Activated CD8-positive, alpha-beta memory T cell treated with anti-CD3 and anti-CD28 coated beads, Interleukin-2, amount 10 ng/mL, durations not matched to agents 7 days and 5 days (primary cell): ENCODE measurements at places on chromosomes 7 and 10.

DNA sequence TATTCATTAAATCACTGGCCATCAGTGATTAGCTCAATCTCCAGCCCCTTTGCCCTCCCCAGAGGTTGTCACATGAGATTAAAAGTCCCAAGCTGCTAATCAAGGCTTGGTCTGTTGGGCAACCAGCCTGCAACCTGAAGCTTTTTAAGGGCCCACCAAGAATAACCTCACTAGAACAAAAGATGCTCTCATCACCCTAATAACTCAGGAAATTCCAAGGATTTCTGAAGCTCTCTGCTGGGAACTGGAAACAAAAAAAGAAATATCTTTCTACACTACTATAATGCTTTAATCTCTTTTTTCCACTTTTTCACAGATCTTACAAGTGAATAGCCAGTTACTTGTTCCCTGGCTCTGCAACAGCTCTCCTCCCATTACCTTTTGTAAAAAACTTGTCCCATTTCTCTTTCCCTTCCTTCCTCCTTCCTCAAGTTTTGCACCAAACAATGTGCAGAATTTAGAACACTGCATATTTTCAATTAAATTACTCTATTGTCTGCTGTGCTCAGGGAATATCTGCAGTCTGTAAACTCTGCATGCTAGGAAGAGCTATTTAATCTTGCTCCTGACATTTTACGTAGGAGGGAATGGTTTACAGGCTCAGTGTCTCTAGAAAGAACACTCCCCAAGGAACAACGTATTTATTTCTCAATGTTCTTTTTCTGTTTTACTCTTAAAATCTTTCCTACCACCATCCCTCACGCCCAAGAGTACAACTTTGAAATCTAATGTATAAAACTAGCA, 169.1 kb downstream of the IMMP2L start:
- H3K27me3 ChIP-seq, result no peaks in the 10 kb centered on the region
- DNase-seq, result no peak
- no peaks in the 10 kb centered on the region for H3K36me3 ChIP-seq
- no peaks in the 10 kb centered on the region for H3K4me1 ChIP-seq

DNA sequence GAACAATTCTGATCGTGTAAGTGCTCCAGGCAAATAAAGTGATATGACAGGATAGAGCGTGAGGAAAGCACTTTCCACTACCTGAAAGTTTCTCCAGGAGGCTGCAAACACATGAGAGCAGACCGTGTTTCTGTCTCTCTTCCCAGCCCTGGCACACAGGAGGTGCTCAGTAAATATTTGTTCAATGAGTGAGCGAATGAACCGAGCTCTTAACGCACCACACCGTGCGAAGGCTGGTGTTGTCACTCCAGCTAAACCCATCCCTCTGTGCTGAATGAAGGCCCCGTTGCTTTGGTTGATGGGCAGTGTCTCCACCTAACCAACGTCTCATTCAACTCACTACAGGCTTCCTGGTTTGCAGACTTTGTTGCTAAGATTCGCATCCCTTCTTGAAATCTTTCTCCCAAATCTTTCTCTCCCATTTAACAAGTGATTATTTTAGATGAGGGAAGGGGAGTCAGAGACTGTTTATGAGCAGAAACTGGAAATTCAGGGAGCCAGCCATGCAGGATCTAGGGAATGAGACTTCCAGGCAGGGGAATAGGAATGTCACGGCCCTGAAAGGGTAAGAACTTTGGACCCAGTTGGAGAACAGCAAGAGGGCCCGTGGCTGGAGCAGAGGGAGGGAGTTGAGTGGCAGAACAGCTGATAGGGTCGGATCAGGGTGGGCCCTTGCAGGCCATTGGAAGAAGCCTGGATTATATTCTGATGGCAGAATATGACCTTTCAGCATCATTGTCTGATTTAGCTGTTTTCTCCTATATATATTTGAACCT, 282.6 kb downstream of the CAMK1D start:
- no peak for DNase-seq
- no peak overlapping the region for H3K4me3 ChIP-seq
- no peaks in the 10 kb centered on the region for H3K36me3 ChIP-seq

GRCh38 chr7:77982926-77983550, 184.5 kb downstream of the PHTF2 start:
- no peaks in the 10 kb centered on the region for H3K36me3 ChIP-seq
- H3K4me3 ChIP-seq, result peak overlapping the region; percentile 15
- no peak overlapping the region for H3K27ac ChIP-seq
- H3K27me3 ChIP-seq, result peaks cover 21% of the 10 kb centered on the region
- DNase-seq, result peak; percentile 70

DNA sequence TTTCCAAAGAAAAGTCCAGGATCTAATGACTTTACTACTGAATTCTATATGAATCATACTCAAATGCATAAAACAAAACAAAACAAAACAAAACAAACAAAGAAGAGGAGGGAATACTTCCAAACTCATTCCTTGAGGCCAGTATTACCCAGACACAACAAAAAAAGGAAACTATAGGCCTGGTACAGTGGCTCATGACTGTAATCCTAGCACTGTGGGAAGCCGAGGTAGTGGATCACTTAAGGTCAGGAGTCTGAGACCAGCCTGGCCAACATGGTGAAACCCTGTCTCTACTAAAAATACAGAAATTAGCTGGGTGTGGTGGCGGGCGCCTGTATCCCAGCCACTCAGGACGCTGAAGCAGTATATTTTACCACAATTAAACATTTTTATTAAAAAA, 114.6 kb downstream of the NRBF2 start:
- DNase-seq, result no peak
- no peak overlapping the region for H3K27ac ChIP-seq
- H3K36me3 ChIP-seq, result peaks cover 46% of the 10 kb centered on the region
- H3K4me1 ChIP-seq, result peaks cover 37% of the 10 kb centered on the region
- no peak overlapping the region for H3K4me3 ChIP-seq

GRCh38 chr10:128043259-128044045, 82.8 kb downstream of the MKI67 start:
- H3K36me3 ChIP-seq, result peaks cover 2% of the 10 kb centered on the region
- no peak for DNase-seq
- H3K27ac ChIP-seq, result no peak overlapping the region
- no peak overlapping the region for H3K4me3 ChIP-seq

- no peak overlapping the region for H3K27ac ChIP-seq
- H3K4me1 ChIP-seq, result no peaks in the 10 kb centered on the region
- DNase-seq, result no peak
Observed at GRCh38 chr7:47078241-47078640, 503.7 kb downstream of the TNS3 start.

DNA sequence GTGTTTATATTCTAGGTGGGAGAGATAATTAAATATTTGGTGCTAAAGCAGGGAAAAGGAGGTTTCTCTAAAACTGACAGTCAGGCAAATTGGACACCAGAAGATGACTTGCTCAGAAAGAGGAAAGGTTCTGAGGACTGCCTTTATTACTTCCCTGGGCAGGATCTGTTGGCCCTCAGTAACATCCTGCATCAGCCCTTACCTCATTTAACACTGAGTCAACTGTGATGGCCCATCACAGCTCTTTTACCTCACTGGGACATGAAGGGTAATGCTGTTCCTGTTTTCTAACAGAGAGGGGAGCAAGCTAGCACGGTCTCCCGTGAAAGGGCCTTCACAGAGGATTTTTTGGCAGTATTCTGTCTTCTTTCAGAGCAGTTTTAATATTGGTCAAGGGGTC, 12.0 kb downstream of the PPP1R17 start:
- no peaks in the 10 kb centered on the region for H3K36me3 ChIP-seq
- H3K27ac ChIP-seq, result no peak overlapping the region
- DNase-seq, result no peak
- no peak overlapping the region for H3K4me3 ChIP-seq

DNA sequence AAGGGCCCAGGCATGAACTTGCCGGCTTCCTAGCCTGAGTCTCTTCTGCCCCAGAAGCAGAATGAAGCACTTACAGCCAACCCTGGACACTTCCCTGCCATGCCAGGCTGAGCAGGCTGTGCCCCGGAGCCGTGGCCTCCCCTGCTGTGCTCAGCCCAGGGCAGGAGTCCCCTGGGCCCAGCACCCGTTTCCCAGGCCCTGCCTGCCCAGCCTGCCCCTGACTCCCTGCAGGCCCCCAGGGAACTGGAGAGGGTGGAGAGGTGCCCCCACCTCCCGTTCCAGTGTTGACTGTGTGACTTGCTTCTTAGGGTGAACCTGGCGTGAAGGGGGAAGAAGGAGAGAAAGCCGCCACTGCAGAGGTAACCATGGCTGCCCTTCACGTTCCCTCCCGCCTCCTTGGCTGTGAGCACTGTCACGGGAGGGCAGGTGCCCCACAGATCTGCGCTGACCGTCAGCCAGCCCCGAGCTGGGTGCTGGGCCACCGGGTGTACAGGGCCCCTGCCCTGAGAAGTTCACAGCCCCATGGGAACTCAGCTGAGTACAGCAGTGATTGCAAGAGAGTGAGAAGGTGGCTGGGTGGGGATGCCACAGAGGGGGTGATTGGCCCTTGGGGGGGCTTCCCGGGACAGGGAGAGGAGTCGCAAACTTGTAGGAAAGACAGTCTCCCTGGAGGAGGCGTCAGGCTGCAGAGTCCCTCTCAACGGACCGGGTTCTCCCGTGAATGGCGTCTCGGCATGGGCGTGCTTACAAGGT, 75.9 kb downstream of the MYL10 start:
- no peaks in the 10 kb centered on the region for H3K4me1 ChIP-seq
- no peaks in the 10 kb centered on the region for H3K27me3 ChIP-seq
- H3K4me3 ChIP-seq, result no peak overlapping the region
- no peaks in the 10 kb centered on the region for H3K36me3 ChIP-seq

GRCh38 chr10:121240556-121240955, 357.7 kb downstream of the FGFR2 start:
- no peak overlapping the region for H3K27ac ChIP-seq
- no peaks in the 10 kb centered on the region for H3K36me3 ChIP-seq
- H3K27me3 ChIP-seq, result no peaks in the 10 kb centered on the region
- peaks cover 3% of the 10 kb centered on the region for H3K4me1 ChIP-seq
- H3K4me3 ChIP-seq, result no peak overlapping the region

DNA sequence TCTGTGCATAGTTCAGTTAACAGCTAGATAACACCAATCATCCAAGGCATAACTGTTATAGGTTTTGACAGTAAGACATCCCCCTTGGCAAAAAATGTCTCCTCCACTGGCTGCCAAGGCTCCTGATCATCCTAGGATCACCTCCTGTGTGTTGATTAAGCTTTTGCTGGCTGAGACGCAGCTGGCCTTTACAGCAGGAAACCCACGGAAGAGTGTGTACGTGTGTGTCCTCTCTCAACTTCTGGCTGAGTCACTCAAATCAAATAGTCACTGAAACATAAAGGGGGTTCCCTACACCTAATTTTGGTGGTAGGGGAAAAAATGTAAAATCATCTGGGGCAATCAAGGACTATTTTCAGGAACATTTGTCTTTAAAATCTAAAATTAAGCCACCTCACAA, 208.8 kb downstream of the CTNNA3 start:
- H3K4me3 ChIP-seq, result no peak overlapping the region
- H3K27ac ChIP-seq, result no peak overlapping the region
- H3K4me1 ChIP-seq, result no peaks in the 10 kb centered on the region

DNA sequence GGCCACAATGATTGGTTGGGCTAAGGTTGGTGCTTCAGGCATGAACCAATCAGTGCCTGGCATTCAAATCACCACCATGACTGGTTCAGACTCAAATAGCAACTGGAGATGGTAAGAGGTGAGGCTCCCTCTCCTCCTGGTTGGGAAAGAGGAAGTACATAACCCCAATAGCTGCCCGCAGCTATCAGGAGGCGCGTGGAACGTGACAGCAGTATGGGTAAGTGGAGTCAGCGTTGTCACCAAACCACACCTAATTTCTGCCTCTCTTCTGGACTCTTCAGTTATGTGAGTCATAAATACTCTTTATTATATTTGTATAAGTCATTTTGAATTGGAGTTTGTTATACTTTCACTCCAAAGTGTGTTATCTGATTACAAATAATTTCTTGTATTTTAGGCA, 17.9 kb upstream of the ITGA8 start:
- no peak for DNase-seq
- H3K4me3 ChIP-seq, result no peak overlapping the region
- H3K36me3 ChIP-seq, result no peaks in the 10 kb centered on the region
- no peaks in the 10 kb centered on the region for H3K4me1 ChIP-seq
- no peak overlapping the region for H3K27ac ChIP-seq

DNA sequence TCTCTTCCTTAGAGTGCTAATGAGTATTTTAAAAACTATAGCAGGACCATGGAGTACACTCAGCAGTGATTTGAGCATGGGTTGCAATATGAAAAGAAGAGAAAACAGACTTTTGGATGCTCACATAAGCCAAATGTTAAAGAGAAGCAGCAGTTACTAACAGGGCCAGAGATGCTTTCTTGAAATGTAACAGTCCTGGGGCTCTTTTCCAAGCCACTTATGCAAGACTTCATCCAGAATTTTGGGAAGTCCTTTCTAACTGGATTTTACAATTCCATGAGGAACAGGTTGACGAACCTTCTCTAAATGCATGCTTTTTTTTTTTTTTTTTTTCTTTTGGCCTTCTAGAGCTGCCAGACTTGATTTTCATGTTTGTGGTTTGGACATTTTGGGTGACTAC, 282.0 kb downstream of the SEC23IP start:
- H3K27me3 ChIP-seq, result no peaks in the 10 kb centered on the region
- no peaks in the 10 kb centered on the region for H3K4me1 ChIP-seq
- DNase-seq, result no peak
- no peak overlapping the region for H3K27ac ChIP-seq
- no peak overlapping the region for H3K4me3 ChIP-seq
- no peaks in the 10 kb centered on the region for H3K36me3 ChIP-seq

- no peaks in the 10 kb centered on the region for H3K27me3 ChIP-seq
- no peak overlapping the region for H3K27ac ChIP-seq
- H3K36me3 ChIP-seq, result peaks cover 46% of the 10 kb centered on the region
- DNase-seq, result no peak
- no peak overlapping the region for H3K4me3 ChIP-seq
Observed at GRCh38 chr10:117334926-117335325, 40.3 kb downstream of the PDZD8 start.

DNA sequence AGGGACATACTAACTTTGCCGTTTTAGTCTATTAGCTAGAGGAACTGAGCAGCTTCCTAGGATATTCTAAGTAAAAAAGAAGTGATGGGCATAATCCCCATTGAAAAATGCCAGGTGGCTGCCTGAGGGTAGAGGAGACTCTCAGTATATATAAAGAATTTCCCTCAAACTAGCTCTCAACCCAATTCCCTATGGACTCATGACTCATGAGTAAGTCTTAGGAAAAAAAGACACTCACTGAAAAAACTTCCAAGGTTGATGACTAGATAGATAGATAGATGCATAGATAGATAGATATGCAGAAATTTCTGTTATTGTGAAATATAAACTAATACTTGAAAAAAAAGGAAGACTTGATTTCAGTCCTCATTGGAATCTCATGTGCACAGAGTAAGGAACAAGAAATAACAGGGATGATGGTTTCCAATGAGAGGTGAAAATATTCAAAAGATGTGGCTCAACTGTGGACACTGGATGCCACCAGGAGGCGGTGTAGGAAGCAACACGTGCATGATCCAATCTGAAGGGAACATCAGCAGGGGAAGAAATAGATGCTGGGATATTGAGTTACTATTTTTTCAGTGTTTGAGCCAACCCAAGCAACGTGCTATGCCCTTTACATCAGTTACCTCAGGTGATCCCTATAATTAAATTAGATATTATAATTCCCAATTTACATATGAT, 711.0 kb upstream of the LRRTM3 start:
- no peak for DNase-seq
- no peak overlapping the region for H3K4me3 ChIP-seq
- H3K27me3 ChIP-seq, result no peaks in the 10 kb centered on the region
- H3K36me3 ChIP-seq, result no peaks in the 10 kb centered on the region
- H3K4me1 ChIP-seq, result peaks cover 4% of the 10 kb centered on the region
